ENCODE measurements at places on chromosomes 5 and 9.

DNA sequence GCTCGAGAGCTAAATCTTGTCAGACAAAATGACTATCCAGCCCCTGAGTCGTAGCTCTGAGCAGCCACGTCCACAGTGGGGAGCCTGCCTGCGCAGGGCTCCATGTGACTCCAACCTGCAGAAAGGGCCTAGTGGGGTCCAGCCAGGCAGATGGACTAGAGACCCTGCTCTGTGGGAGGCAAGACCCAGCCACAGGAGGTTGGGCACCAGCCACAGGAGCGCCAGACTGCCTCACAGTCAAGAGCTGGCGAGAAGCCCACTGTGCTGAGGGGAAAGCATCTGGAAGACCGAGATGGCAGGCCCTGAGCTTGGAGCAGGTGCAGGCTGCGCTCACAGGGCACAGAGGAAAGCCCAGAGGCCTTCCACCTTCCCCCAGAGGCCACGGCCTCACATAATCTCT, 61.4 kb downstream of the C5orf15 start:
- no peak for DNase-seq

- no peak for DNase-seq
Observed at GRCh38 chr5:126395198-126395597, 28.0 kb upstream of the GRAMD2B start.

GRCh38 chr5:76385540-76385939, 17.5 kb upstream of the IQGAP2 start:
- no peak for DNase-seq

- no peak for DNase-seq
Observed at GRCh38 chr5:140488914-140489313, 58.5 kb upstream of the EIF4EBP3 start.

GRCh38 chr9:93231121-93231694, 47.3 kb downstream of the WNK2 start:
- no peak for DNase-seq

- DNase-seq: no peak
Observed at GRCh38 chr5:113378514-113378913, 56.3 kb downstream of the TSSK1B start.

- DNase-seq: no peak
Observed at GRCh38 chr9:84953252-84953773, 283.8 kb downstream of the NTRK2 start.

DNA sequence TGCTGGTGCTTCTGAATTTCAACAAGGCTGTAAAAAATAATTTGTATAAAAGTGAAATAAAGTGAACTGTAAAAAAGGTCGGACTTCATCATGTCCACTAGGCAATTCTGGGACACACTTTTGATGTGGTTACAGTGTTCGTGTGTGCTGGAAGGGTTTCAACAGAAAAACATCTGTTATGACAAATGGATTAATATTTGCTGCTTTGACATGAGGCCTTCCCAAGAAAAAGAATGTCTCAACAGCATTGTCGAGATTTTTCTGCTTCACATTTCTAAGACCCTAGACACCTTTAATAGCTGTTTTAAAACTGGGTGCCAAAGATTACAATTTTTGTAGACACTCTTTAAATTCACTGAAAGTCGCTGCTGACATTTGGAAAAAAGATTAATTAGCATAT, 216.6 kb downstream of the SLC12A2 start:
- DNase-seq: no peak

- DNase-seq: no peak
Observed at GRCh38 chr9:137639303-137640051, 20.7 kb downstream of the EHMT1 start.

GRCh38 chr5:152584103-152584502, 179.0 kb upstream of the NMUR2 start:
- no peak for DNase-seq

DNA sequence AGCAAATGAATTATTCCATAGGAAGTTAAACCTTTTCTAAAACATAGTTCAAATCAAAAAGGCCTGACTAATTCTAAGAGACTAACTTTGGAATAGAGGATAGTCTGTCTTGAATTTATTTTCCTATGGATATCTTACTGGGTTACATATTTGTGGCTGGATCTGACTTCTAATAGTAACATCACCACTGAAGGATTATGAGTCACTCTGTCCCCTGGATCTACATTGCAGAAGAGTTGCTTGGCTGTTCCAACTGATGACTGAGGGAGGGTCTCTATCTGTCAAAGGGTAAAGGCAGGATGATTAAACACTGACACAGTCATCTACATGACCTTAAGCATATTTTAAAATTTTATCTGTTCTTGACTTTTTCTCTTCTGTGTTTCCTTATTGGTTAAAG, 119.6 kb upstream of the FST start:
- no peak for DNase-seq

- no peak for DNase-seq
Observed at GRCh38 chr9:135108831-135109510, 21.5 kb downstream of the OLFM1 start.

GRCh38 chr9:4339836-4340560, 40.1 kb upstream of the GLIS3 start:
- no peak for DNase-seq

DNA sequence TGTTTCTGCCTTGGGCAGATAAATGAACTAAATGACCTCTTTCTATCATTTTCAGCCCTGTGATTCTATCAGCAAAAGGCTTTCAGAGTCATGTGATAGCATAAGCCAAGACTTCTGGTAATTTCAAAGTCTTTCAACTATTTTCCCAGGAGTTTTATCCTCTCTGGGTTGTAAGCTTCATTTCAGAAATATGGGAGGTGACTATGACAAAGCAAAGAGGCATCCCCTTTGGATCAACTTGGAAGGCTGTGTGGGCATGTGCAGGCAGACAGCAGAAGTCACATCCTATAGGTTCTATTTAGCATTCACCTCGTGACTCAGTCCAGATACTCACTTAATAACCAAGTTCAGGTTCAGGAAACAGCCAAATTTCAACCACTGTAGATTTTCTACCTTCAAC, 149.0 kb upstream of the FST start:
- DNase-seq: no peak

DNA sequence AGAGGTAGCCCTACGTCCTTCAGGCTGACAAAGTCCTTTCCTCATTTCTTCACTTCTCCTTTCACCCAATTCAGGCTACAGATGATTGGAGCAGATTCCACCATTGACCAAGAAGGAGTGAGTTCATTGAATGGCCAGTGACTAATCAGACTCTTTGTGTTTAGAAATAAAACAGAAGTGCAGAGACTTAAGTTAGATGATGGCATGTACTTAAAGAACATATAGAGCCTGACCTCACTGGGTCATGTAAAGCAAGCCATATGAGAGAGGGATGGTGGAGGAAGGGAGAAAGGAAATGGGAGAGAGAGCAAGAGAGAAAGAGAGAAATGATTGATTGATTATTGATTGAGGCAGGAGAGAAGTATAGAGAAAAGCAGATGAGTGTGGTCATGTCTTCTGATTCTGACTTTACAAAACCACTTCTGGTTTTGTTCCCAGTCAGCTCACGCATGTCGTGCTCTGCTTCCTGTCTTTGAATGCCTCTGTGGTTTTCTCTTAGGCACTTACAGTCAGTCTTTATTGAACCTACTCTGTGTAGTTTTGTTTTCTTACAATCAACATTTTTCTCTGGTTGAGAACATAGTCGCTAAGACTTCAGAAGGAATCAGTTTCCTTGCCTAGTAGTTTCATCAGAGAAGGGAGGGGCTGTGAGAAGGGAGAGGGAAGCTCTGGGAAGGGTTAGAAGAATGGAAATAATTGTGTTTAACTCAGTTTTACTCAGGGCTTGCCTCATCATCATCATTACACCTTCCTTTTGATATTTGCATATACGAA, 149.2 kb upstream of the KLF9 start:
- peak; percentile 28 for DNase-seq

GRCh38 chr5:168096525-168096924, 194.9 kb upstream of the WWC1 start:
- no peak for DNase-seq

GRCh38 chr5:174642816-174643405, 81.5 kb upstream of the MSX2 start:
- DNase-seq: no peak

- no peak for DNase-seq
Observed at GRCh38 chr5:34524123-34524522, 132.0 kb upstream of the RAI14 start.

DNA sequence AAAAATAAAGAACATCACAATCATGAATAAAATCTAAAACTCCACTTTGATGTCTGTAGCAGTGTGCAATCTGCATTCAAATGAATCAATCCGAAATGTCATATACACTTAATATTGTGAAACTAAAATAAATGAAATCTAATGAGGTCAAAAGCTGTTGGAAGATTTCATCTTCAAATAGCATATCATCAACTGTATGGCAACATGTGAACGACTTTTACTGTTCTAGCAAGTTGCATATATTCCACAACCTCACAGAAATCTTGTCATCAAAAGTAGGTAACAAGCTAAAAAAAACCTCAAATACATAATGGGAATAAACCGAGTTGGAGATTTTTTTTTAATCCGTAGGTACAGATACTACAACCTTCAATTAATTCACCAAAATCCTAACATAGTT, 1.2 kb downstream of the PTBP3 start:
- DNase-seq: no peak

GRCh38 chr9:8876303-8876702, 1076.7 kb upstream of the DMAC1 start:
- no peak for DNase-seq

- DNase-seq: no peak
Observed at GRCh38 chr9:135394131-135394530, 85.5 kb upstream of the PPP1R26 start.

All from activated T-cell treated with anti-CD3 and anti-CD28 coated beads for 24 hours (primary cell).